ENCODE measurements at places on chromosomes 4 and X.

DNA sequence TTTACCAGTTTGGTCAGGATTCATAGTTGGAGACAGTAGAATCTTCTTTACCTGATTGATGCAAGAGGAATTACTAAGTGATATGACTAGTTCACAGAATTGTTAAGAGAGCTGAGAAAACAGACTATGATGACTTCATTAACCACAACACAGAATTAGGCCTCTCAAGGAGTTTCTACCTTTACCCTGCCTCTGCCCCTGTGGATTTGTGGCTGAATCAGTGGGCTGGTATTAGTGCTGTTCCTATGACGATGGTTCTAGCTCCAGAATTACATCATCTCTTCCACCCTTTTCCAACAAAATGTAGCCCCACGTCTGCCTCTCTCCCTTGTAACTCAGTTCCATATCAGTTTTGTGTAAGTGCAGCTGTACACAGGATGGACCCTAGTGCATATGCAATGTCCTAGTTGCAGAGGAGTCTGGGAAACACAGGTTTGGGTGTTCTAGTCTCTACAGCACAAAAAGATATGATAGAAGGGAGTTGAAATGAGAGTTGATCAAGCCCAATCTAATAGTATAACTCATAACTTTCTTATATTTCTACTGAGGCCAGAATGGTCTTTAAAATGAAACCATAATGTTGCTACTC is 99.3 kb downstream of the ANXA5 start:
- DNase-seq, result no peak

- no peak for DNase-seq
These were observed 602.7 kb upstream of the PCDH7 start for GRCh38 chr4:30117433-30117832.

GRCh38 chrX:123590842-123591486 is 141.9 kb downstream of the THOC2 start:
- no peak for DNase-seq

GRCh38 chrX:30060718-30061117 is 154.6 kb upstream of the MAGEB2 start:
- DNase-seq, result no peak

DNA sequence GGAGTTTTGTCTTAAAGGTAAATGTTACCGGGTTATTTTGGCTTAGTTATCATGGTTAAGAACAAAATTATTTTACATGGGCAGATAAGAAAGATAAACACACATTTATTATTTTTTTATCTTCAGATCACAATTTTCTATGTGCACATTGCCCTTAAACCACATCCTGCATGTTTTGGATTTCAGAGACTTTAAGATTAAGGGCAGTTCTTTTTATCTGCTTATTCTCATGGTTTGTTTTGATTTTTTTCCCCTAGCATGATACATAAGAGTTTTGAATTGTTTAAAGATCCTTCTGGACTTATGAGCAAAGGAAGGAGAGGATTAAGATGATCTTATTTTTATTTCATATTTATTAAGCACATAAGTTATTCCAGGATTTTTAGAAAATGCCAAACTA is 190.1 kb upstream of the BMP3 start:
- DNase-seq, result no peak

DNA sequence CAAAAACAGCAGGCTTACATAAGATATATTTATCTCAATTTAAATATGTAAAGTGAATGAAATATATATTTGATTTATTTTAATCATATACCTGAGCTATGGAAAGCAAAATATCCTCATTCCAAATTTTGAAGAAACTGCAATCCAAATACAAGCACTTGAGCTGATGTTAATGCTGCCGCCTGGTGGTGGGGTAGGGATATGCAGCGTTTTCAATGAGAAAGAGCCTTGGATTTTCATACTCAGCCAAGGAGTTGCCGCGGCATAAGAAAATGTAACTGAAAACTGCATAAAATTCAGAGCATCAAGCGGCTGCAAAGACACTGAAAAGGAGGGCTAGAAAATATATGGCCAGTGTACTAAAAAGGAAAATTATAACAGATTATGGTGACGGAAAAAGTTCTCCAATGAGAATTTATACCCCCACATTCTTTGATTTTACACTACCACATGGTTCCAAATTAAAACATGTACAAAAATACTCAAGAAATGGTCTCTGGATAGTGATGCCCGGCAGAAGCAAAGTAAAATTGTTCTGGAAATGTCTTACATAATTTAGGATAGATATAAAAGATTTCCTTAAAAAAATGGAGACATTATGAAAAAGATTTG is 660.3 kb upstream of the PITX2 start:
- no peak for DNase-seq

DNA sequence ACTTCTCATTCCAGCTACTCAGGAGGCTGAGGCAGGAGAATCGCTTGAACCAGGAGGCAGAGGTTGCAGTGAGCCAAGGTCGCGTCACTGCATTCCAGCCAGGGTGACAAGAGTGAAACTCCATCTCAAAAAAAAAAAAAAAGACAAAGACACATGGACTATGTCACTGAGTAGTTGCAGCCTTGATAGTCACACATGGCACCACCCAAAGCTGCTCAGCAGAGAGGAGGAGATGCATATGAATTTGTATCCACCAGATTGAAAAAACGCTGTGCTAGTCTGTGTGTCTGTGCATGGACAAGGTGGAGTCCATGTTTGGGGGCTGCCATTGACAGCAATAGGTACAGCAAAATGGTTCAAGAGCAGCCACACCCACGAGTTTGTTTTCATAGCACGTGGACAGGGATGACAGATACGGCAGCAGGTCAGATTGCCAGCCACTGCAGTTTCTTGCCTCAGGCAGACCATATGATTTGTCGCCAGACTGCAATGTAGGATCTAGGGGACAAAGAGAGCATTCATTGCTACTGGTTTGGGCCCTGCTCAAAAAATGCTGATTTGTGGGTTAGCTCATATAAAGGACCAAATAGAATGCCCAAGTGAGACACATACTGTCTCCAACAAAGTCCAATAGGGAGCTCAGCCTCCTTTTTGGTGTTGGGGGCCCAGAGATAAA is 89.9 kb downstream of the CEP135 start:
- DNase-seq, result no peak

- DNase-seq, result no peak
These were observed 238.8 kb downstream of the QDPR start for GRCh38 chr4:17273047-17273446.

All from activated CD8-positive, alpha-beta memory T cell treated with anti-CD3 and anti-CD28 coated beads for 4 hours (primary cell).